ENCODE measurements at places on chromosomes 3 and 15. TPM values are rescaled to one million over a fixed set of nuclear protein-coding genes. Genes with fewer than 3 reads are reported as not detected.

TIGIT gene
- 53.0 TPM for total RNA-seq

BDH1 gene
- 82.3 TPM for total RNA-seq

VGLL3 gene
- total RNA-seq, result not detected

AHSG gene
- not detected for total RNA-seq

TIMMDC1 gene
- total RNA-seq, result 89.7 TPM

C3orf49 gene
- total RNA-seq, result not detected

SPINT1 gene
- 11.7 TPM for total RNA-seq

TM4SF1 gene
- 0.32 TPM for total RNA-seq

UTS2B gene
- total RNA-seq, result not detected

ZBBX gene
- total RNA-seq, result not detected

TGM5 gene
- 0.61 TPM for total RNA-seq

THAP10 gene
- 0.90 TPM for total RNA-seq

TPRA1 gene
- total RNA-seq, result 23.1 TPM

RTP1 gene
- total RNA-seq, result not detected

CHRFAM7A gene
- total RNA-seq, result not detected

TLR9 gene
- total RNA-seq, result 0.93 TPM

GCSAM gene
- 18.6 TPM for total RNA-seq

SLC6A1 gene
- total RNA-seq, result not detected

PLXNB1 gene
- total RNA-seq, result 3.5 TPM

MESP2 gene
- 0.15 TPM for total RNA-seq

TPRG1 gene
- 6.0 TPM for total RNA-seq

HEG1 gene
- 5.5 TPM for total RNA-seq

PGBD4 gene
- total RNA-seq, result 2.9 TPM

SCAMP5 gene
- total RNA-seq, result 5.1 TPM

Data from activated T-helper 17 cell treated with anti-CD3 and anti-CD28 coated beads, Interleukin-2, amount 50 U/mL, for 72 hours (primary cell).